ENCODE measurements at places on chromosomes 11 and 22.

DNA sequence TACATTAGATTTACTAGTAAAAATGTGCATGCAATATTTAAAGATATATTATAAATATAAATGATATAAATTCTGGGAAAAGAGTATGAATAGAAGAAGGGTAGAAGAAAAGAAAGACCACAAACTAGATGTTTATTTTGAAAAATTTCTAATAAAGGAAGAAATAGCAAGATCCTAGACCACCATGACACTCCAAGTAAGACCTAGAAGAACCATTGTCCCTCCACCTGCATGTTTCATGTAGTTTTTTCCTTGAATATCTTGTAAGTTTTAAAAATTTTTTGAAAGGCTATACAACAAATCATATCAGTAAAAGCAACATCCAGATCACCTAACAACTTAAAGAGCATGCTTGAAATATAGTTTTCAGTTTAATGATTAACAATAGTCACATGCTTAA is 46.8 kb downstream of the ARHGAP32 start:
- DNase-seq: no peak

DNA sequence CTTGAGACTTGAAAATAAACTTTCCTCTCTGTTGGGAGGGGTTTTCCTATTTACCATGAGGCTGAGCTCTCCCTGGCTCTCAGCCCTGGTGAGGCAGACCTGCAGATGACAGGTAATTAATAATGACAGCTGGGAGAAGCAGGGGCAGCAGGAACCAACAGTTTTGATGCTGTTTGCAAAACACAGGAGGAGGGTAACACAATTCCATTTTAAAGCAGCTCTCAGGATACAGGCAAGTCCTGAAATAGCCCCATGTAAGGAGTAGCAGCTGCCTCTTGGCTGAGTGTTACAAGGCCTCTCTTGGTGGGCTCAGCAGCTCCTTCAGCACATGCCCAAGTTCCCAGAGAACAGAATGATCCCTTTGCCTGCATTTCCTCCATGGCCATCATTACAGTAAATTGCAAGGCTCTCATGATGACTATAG is 13.3 kb downstream of the PARVA start:
- DNase-seq: no peak

- peak; percentile 71 for DNase-seq
Measured at GRCh38 chr11:1262172-1263006, 39.5 kb downstream of the MUC5B start.

- peak; percentile 8 for DNase-seq
Measured at GRCh38 chr11:16788141-16789062, 50.0 kb downstream of the C11orf58 start.

GRCh38 chr11:30012346-30012745 is 4.5 kb downstream of the KCNA4 start:
- DNase-seq: no peak

DNA sequence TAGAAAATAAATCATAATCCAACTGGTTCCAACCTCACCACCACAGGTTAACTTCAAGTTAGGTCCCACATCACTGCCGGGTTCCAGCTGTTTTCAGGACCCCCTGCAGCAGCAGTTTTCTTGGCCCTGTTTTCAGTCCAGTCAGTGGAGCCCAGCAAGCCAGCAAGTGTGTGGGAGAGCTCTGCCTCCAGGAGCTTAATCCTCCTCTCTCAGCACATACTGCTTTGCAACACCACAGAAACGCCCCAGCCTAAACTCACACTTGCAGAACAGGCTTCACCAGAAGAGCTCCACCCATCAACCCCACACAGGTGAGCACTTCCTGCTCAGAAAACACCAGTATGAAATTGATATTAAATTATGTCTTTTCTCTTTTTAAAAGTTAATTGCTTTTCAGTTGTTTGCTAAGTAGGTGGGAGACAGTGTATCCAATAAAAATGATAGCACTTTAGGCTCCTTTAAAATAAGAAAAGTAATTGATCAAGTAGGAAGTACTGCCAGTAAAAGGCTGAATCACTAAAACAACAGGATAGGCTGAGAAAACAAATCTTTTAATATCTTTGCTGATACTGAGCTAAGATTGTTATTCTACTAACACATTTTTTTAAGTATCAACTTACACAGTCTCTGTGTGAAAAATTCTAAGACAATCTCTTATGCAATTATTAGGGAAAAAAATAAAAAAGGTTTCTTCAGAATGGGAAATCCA is 81.5 kb upstream of the TP53AIP1 start:
- no peak for DNase-seq

DNA sequence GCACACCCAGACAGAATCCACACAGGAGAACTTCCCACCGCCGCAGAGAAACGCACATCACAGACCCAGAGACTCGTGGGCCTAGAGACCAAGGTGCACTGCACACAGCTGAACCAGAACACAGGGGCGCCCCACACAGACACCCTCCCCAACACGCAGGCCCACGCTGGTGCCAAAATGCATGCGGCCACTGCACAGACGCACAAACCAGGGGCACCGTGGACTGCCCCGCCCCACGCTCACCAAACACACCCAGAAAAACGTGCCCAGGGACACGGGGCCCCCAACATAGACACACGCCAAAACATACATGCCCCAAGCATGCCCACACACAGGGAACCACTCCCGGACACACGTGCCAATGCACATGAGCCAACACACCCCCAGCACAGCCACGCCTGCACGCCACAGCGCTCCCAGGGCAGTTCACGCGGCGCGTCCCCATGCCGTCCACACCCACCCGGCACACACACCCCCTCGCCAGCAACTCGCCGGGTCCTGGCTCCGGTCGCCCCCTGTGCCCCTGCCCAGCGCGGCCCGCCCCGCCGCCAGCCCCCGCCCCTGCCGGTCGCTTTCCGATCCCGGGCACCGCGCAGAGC is 7.8 kb downstream of the ELFN2 start:
- no peak for DNase-seq

DNA sequence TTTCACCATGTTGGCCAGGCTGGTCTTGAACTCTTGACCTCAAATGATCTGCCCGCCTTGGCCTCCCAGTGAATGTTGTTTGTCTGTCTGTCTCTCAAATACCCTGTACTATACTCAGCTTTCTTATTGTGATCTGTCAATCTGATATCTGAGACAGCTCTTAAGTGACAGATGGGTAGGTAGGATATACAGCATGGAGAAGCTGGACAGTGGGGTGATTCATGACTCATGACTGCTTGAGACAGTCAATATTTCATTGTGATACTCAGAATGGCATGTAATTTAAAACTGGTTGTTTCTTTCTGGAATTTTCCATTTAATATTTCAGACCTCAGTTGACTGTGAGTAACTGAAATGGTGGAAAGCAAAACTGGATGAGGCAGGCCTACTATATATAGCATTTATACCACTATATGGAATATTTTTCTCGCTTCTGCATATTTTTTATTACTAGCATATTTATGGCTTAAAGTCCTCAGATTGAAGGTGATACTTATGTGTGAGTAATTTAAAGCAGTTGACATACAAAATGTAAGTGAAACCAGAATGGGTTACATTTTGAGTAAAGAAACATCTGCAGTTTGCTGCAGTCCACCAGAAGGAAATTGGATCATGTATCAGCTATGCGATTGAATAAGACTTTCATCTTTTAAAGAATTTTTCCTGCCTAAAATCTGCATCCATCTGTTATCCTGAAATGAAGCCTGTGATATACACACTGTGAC is 22.3 kb downstream of the ARHGAP42 start:
- DNase-seq: no peak

DNA sequence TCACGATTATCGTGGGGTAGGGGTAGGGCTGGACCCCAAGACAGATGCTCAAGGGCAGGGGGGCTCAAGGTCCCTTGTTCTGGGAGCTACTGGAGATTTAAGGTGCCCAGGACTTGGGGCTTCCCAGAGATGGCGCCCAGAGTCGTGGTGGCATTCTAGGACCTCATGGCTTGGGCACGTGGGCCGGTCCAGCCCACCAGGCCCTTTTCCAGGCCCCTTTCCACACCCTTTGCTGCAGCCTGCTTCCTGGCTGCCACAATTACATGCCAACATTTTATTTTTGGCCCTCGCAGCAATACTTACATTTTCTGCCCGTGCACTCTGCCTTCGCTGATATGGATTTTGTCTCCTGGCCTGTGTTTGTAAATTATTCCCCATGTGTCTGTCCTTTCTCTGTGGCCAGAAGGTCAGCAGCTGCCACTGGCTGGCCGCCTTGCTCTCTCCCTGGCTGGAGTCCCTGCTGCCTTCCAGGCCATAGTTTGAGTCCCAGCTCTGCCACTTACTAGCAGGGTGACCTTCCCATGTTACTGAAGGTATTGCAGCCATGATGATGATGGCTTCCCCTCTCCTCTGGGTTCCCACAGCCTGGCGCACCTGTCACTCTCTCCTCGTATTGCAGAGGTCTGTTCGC is 11.2 kb downstream of the MB start:
- no peak for DNase-seq

- DNase-seq: no peak
Measured at GRCh38 chr11:68441466-68442230, 18.9 kb upstream of the PPP6R3 start.

DNA sequence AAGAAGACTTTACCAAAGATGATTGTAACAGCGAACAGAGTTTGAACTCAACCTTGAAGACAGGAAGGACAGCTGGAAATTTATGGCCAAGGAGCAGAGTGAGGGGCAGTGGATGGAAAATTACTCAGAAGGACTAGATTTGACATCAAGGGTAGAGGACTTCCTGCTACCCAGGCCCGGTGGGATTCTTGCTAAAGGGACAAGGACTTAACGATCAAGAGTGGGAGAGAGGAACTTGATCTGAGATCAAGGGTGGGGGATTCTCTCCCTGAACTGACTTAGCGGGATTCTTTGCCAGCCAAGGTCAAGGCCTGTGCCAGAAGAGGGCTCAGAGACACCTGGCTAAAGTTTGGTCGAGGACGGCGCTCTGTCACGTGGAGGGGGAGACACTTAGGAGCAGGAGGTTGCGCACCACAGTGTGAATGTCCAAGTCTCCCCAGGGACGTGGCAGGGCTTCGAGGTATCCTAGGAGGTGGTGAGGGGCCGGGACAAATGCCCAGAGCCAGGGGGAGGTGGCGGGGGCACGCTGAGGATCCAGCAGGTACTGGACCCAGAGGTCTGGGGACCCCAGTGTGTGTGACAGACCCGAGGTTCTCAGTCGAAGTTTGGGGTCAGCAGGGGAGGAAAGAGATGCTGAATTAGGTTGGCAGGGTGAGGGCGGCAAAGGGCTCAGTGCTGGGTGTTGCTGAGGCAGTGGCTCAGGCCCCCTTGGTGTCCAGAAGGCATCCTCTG is 46.1 kb upstream of the SHISAL1 start:
- no peak for DNase-seq

DNA sequence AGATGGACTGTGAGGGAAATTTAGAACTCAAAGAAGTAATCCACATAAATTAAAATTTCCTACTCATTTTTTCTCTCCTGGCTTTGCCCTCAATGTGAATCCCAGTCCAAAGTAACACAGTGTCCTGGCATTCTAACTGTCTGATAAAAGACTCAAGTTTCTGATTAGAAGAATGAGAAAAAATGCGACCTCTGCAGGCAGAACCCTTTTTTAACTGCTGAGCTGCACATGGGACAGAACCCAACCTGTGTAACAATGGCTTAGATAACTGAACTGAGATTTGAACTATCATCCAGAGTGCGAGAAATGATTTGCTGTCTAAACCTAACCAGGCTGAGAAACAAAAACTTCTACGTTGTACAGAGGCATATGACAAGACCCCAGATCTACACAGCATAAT is 385.6 kb upstream of the LRRC4C start:
- DNase-seq: no peak

- DNase-seq: no peak
Measured at GRCh38 chr11:121570453-121570852, 117.7 kb upstream of the SORL1-AS1 start.

DNA sequence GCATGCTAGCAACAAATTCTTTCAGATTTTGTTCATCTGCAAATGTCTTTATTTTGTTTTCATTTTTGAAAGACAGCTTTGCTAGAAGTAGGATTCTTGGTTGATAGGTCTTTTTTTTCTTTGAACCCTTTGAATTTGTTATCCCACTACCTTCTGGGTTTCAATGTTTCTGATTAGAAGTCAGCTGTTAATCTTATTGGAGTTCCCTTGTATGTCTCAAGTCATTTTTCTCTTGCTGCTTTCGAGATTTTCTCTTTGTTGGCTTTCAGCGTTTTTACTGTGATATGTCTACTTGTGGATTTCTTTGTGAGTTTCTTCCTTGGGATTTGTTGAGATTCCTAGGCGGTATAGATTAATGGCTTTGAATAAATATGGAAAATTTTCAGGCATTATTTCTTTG is 27.2 kb upstream of the MS4A8 start:
- DNase-seq: no peak

GRCh38 chr11:12769834-12770345 is 95.7 kb downstream of the TEAD1 start:
- DNase-seq: no peak

- no peak for DNase-seq
Measured at GRCh38 chr11:75538150-75538942, 12.6 kb upstream of the GDPD5 start.

DNA sequence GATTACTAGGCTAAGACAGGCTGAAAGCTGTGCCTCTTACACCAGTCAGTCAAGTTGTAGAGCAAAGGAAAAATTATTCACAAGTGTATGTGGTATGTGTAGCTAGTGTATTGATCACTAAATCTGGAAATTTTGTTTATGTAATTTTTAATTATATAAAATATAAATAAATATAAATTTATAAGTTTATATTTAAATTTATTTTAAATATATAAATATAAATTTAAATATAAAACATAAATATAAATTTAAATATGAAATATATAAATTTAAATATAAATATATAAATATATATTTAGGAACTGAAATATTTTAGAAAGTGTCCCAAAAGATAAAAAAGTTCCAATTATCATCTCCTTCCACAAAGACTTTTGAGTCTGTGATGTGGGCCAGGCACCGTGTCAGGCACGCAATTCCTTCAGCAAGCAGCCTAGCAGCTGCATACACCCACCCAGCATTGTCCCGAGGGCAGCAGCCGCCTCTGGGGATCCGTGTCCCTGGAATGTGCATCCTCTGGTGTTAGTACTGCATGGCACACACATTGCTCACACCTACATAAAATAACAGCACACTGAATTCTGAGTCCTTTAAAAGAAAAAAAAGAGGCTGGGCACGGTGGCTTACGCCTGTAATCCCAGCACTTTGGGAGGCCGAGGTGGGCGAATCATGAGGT is 1098.0 kb downstream of the BRD1 start:
- no peak for DNase-seq

DNA sequence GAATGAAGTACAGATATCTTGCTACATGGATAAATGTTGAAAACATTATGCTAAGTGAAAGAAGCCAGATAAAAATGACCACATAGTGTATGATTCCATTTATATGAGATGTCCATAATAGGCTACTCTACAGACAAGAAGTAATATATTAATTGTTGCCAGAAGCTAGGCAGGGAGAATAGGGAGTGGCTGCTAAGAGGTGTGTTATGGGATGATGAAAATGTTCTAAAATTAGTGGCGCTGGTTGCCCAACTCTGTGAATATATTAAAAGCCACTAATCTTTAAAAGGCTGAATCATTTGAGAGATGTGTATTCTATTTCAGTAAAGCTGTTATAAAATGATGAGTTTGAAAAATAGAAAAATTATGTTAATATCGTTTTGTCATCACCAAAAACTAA is 144.4 kb downstream of the NCAM1 start:
- DNase-seq: no peak

GRCh38 chr11:19092850-19093249 is 24.1 kb upstream of the ZDHHC13 start:
- DNase-seq: no peak

GRCh38 chr11:74822170-74822569 is 73.5 kb downstream of the RNF169 start:
- no peak for DNase-seq

Measured in stimulated activated CD8-positive, alpha-beta memory T cell treated with anti-CD3 and anti-CD28 coated beads, Interleukin-4, amount 100 ng/mL, for 1 hour (primary cell).